Activated T-cell treated with anti-CD3 and anti-CD28 coated beads, Interleukin-2, amount 50 U/mL, for 48 hours (primary cell): ENCODE measurements at places on chromosomes 7 and 10.

GRCh38 chr10:59867590-59867989 lies 38.8 kb downstream of the CCDC6 start:
- no peak for DNase-seq

GRCh38 chr10:17056781-17057428 lies 72.7 kb downstream of the CUBN start:
- DNase-seq: no peak

DNA sequence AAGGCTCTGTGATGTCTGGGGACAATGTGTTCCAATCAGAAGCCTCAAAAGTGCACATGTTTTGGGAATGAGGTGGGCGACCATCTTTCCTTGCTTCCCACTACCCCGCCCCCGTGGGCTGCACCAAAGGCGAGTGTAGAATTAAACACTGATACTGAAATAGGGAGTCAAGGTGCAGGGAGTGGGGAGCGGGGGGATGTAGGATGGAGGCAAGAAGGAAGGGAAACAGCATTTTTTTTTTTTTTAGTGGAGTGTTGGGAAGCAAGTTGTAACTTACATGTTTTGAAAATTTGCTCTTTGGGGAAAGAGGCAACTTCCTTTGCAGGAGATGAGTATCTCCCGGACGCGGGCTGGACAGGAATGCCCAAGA lies 484 bp upstream of the DLX5 start:
- DNase-seq: no peak

- DNase-seq: no peak
Measured at GRCh38 chr10:7787150-7787856, 490 bp downstream of the KIN start.

DNA sequence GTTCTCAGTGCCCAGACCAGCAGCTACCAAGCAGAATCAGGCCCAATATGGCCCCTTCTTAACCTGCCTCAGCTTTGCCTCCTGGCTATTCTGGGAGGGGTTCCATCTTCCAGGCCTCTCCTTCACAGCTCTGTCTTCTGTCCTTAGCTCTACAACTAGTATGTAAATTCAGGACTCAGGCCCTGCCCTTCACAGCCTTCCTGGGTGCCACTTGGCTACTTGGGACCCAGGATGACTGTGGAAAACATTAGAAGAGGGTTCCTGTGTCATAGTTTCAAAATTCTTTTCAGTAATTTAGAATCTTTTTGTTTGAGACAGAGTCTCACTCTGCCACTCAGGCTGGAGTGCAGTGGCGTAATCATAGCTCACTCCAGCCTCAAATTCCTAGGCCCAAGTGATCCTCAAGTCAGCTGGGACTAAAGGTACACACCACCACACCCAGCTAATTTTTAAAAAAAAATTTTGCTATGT lies 33.2 kb upstream of the PAPSS2 start:
- DNase-seq: no peak

DNA sequence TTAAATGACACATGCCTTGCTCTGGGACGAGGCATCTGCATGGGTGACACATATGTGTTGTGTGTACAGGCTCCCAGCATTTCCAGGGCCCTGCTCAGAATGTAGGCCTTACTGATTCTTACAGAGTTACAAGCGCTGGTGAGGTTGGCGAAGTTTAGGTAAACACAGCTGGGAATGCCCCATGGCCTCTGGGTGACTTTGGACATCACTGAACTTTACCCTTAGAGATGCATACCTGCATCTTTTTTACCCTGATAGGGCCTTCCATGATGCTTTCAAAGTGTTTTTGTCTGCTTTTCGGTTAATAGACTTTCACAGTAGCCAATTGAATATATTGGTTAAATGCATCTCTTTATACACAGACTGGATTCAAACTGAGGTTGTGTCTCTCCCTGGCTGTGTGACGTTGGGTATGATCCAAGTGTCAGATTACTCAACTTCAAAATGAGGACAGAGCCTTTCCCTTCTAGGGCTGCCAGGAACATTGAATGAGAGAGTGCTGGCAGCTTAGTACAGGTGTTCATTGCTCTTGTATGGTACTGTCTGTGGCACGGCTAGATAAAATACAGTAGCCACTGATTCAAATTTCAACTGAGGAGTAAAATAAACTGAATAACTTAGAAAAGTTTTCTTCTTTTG lies 29.5 kb downstream of the EGFR start:
- no peak for DNase-seq

DNA sequence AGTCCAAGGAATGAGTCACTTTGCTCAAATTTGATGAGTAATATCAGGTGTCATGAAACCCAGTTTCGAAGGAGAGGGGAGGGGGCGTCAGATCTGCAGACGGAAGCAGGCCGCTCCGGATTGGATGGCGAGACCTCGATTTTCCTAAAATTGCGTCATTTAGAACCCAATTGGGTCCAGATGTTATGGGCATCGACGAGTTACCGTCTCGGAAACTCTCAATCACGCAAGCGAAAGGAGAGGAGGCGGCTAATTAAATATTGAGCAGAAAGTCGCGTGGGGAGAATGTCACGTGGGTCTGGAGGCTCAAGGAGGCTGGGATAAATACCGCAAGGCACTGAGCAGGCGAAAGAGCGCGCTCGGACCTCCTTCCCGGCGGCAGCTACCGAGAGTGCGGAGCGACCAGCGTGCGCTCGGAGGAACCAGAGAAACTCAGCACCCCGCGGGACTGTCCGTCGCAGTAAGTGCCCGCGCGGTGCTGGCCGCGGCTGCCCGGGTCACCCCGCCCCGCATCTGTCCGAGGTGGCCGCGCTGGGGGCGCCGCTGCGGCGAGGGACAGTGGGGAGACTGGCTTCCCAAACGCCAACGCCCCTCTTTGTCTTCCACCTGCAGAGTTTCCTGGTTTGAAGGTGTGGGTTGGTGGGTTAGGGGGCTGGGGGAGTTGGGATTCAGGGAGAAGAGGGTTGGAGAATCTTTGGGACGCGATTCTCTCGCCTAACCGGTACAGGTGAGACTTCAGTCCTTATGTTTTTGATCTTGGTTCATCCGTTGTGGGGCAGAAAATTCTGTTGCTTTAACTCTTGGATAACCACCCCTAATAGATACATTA lies at the start of gene TAC1:
Gene TAC1 (plus strand): TSS at position 351 of the 829 bp plus-strand sequence. CDS start 527 bp downstream, outside the sequence.
- peak; percentile 16 for DNase-seq

- DNase-seq: no peak
Measured at GRCh38 chr7:97844036-97844435, 28.2 kb downstream of the ASNS start.

GRCh38 chr10:33706746-33707145 lies 372.3 kb upstream of the NRP1 start:
- DNase-seq: no peak

DNA sequence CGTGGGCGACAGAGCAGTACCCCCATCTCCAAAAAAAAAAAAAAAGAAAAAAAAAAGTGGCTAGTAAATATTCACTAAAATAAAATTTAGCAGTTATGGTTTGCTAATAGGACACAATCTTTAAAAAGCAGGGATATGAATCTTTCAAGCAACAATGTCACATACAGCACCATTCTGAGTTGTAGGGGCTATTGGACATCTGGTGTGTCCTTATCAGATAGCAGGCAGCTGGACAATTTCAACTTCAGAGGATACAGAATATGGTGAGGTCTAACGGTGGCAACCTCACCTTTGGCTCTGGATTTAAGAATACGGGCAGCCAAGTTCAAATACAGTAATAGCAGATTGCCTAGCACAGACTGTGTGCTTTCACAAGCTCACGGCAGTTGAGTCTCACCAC lies 51.1 kb downstream of the SLC37A3 start:
- no peak for DNase-seq

DNA sequence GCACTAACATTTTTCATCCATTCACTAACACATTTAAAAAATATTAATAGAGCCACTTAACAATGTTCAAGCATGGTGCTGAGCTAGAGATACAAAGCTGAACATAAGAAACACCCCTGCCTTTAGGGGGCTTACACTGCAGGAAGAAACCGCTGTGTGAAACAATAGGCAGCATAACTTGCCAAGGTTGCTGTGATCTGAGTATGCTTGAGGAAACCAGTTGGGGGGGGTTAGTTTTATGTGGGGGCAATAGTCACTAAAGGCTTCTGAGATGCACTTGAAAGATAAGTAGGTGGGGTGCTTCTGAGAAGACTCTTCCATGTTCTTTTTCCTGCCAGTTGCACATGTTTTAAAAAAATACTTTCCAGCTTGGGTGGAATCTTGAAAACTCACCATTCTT lies 2.8 kb downstream of the RBM17 start:
- DNase-seq: no peak

GRCh38 chr10:50550291-50550839 lies 73.4 kb downstream of the SGMS1 start:
- no peak for DNase-seq

GRCh38 chr7:81886211-81886764 lies 116.4 kb upstream of the HGF start:
- no peak for DNase-seq

- no peak for DNase-seq
Measured at GRCh38 chr7:16963044-16963443, 81.3 kb upstream of the AGR3 start.

GRCh38 chr10:21518149-21518640 lies 7.3 kb downstream of the SKIDA1 start:
- no peak for DNase-seq

- DNase-seq: no peak
Measured at GRCh38 chr10:8369666-8370065, 315.2 kb downstream of the GATA3 start.

DNA sequence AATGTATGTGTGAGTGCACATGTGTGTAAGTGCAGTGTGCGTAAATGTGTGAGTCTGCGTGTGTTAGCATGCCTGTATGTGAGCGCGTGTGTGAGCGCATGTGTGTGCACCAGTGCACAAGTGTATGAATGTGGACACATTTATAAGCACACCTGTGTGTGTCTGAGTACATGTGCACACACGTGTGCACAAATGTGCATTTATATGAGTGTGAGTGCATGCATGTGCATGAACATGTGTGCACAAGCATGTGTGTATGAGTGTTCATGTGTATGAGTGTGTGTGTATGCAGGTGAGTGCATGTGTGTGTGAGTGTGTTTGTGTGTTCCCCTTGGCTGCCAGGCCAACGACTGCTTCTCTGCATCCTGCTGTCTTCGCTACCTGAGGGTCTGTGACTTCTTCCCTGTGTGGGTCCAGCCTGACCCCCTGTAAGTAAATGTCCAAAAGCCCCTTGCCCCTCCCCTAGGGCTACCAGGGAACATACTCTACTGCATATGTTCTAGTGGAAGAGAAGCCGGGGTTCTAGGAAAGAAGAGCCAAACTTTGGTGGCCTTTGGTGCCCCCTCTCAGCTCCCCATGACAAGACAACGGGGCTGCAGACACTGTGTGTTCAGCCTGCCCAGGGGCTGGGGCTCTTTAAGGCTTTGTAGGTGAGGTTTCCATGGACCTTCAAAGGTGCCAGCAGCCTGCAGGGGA lies 17.0 kb downstream of the GOLGA7B start:
- DNase-seq: no peak

- DNase-seq: no peak
Measured at GRCh38 chr10:92756201-92757065, 66.7 kb downstream of the HHEX start.

- DNase-seq: no peak
Measured at GRCh38 chr10:133283931-133284330, 7.3 kb upstream of the ADAM8 start.

DNA sequence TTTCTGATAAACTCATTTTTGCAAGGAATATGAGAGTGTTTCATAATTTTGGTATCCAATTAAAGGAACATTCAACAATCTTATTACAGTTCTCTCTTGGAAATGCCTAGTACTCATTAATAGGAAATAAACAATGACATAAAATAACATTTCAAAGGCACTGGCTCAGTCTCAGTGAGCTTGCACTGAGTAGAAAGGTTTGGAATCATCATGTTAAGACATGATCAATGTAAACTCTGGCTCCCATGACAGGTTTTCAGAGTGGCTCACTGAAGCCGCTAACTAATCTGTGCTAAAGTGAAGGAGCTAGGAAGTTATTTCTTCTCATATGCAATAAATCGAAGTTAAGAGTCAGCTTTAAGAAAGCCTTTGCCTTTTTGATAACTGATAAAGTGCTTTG lies 203.3 kb upstream of the HGF start:
- no peak for DNase-seq

GRCh38 chr10:14086596-14086995 lies 244.1 kb downstream of the FRMD4A start:
- DNase-seq: no peak

GRCh38 chr7:143429770-143430698 lies 13.2 kb upstream of the TAS2R60 start:
- DNase-seq: no peak

DNA sequence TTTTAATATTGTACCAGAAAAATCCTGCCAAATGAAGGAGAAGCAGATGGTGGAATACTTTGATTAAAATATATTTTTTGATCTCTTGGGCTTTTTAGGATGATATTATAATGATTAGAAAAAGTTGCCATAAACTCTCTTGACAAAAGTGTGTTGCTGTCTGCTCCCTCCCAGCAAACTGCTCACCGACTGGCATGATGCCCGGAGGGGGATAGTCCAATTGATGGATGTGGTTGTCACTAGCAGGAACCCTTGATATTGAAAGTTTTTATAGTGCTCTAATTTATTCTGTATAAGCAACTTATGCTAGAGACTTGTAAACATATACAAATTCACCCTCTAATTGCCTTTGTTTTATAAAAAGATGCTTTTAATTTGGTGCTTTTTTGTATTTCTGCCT lies 114.0 kb downstream of the DNAH11 start:
- no peak for DNase-seq

- DNase-seq: no peak
Measured at GRCh38 chr10:129741280-129741977, 222.6 kb downstream of the EBF3 start.

- peak; percentile 77 for DNase-seq
Measured at GRCh38 chr10:124539935-124540641, 78.5 kb downstream of the LHPP start.

DNA sequence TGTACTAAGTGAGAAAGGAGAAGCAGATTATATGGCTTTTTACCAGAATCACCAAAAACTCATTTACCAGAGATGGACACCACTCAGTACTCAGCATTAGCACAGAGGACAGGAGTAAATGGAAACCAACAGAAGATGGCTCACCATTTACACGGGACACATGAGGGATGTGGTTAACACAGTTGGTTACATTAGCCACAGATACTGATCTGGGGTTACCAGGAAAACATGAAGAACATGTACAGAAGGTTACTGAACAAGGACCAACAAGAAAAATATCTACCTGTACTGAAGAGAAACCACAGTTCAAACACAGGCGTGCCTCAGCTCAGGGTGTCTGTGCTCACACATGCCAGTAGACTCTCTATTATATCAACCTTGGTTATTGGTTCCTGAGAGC lies 1285.8 kb upstream of the SORCS1 start:
- no peak for DNase-seq

DNA sequence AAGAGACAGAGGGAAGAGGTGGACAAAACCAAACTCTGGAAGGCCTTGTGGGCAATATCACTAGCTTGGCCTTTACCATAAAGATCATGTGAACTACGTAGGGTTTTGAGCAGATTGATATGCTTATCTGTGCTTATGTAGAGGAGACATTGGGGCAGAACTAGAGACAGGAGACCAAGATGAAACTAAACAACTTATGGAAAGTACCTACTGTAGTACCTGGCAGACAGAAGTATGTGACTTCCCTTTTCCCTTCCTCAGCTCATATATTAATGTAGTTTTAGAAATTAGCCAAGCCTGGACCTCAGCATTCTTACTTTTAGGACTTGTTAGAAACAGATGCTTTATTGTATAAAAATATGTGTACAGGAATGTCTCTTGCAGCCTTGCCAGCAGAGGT lies 14.0 kb upstream of the IL6 start:
- no peak for DNase-seq
